ENCODE measurements at places on chromosomes 2 and 18. TPM values are rescaled to one million over a fixed set of nuclear protein-coding genes. Genes with fewer than 3 reads are reported as not detected.

DNA sequence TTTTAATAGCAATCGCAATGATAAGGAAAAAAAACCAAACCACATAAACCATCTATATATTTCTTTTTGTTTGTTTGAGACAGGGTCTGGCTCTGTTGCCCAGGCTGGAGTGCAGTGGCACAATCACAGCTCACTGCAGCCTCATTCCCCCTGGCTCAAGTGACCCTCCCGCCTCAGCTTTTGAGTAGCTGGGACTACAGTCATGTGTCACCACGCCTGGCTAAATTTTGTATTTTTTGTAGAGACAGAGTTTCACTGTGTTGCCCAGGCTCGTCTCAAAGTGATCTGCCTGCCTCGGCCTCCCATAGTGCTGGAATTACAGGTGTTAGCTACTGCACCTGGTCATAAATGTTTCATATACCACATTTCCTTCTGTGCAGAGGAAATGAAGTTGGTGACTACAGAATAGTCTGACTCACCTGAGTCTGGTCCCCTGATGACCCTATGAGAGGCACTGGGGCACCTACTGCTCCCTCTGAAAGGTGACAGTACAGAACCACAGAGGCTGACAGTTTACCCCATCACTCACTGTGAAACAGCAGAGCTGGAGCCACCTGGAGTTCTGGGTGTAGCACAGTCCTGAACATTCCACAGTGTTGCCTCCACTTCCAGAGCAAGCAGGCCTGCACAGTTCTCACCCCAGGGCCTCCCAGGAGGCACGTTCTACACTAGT is 183.7 kb upstream of the PXDN start:
- H3K4me3 ChIP-seq = no peak overlapping the region
- H3K4me1 ChIP-seq = no peaks in the 10 kb centered on the region
- H3K27me3 ChIP-seq = no peaks in the 10 kb centered on the region
- H3K36me3 ChIP-seq = no peaks in the 10 kb centered on the region
- H3K27ac ChIP-seq = no peak overlapping the region

DNA sequence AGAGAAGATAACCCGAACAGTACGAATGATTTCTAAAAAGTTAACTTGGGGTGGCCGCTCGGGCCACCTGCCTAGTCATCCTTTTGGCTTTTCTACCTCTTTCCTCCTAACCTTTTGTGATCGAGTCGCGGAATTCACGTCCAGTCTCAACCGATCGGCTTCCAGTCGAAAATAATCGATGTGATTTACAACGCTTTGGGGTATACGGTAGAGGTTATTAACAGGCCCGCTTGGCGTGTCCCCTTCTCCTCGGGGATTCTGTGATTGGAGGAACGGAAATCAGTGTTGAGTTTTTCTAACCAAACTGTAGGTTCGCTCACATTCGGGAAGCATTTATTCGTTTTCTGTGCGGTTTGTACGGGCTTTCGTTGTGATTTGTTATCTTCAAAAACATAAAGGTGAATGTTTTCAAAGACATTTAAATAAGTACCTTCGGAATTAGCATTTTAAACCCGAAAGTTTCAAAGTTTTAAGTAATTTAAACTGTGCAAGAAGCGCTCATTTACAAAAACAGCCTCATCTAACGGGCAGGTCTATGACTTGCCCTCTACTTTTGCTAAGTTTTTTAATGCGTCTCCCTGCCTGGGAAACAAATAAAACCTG is 588 bp upstream of the FOXI3 start:
- no peak overlapping the region for H3K27ac ChIP-seq
- H3K4me1 ChIP-seq = no peaks in the 10 kb centered on the region
- no peak overlapping the region for H3K4me3 ChIP-seq
- DNase-seq = no peak
- no peaks in the 10 kb centered on the region for H3K36me3 ChIP-seq

DNA sequence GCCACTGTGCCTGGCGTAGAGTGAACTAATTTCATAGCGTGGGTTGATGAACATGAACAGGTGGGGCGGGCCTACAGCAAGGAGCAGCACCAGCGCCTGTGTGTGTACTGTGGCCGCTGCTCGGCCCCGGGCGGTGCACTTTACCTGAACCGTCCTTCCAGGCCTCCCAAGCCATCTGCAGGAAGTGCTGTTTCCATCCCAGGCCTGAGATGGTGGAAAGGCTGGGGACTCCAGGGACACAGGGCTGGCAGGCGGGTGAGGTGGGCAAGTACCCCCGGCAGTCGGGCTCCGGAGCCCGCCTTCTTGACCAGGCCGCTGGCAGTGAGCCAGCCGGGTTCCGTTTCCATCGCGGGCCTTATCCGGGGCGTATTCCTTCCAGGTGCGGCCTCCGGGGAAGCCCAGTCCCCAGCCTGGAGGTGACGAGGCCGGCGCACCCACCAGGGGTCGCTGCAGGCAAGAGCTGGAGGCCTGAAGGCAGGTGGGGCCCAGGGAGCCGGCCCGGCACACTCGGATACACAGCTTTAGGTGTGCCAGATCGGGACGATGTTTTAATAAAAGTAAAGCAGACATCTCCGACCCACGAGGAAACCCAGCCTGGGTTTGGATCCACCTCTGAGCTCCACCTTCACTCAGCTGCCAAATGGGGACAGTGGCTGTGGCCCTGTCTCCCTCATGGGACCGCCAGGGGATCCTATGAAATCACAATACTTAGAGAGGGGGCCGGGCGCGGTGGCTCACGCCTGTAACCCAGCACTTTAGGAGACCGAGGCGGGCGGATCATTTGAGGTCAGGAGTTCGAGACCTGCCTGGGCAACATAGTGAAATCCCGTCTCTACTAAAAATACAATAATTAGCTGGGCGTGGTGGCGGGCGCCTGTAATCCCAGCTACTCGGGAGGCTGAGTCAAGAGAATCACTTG is 22.7 kb upstream of the PDIA6 start:
- no peak overlapping the region for H3K4me3 ChIP-seq
- DNase-seq = no peak
- no peaks in the 10 kb centered on the region for H3K4me1 ChIP-seq

DNA sequence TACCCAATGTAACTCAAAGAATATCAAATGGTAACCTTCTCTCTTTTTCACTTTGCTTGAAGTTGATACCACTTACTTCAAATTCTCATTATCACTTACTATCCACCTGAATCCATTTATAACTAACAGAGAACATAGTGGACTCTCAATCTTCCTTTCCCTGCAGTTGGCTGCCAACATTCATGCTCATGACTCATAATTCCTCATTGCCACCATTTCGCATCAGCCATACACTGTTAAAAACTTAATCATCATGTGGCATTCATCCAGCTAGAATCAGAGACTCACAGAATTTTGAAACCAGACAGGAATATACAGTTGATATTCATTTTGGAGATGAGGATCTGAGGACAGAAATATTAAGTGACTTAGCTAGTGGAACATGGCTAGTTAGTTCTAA is 56.8 kb downstream of the SLC4A10 start:
- H3K27me3 ChIP-seq = peaks cover 1% of the 10 kb centered on the region
- DNase-seq = no peak
- no peak overlapping the region for H3K27ac ChIP-seq
- H3K4me1 ChIP-seq = no peaks in the 10 kb centered on the region
- H3K36me3 ChIP-seq = no peaks in the 10 kb centered on the region

ST6GAL2 gene
- 0.12 TPM for total RNA-seq

SLC4A3 gene
- 9.5 TPM for total RNA-seq

B4GALT6 gene
- not detected for total RNA-seq

ABCB11 gene
- not detected for total RNA-seq
